Body of pancreas (tissue), 4 donors: ENCODE measurements at places on chromosomes 6 and 20. TPM values are rescaled to one million over a fixed set of nuclear protein-coding genes. Genes with fewer than 3 reads are reported as not detected.

GRCh38 chr20:36541227-36541767, at the start of gene MYL9:
Gene MYL9 (plus strand): TSS chr20:36541519. CDS start chr20:36544885, 3,366 bp downstream.
- H3K4me1 ChIP-seq = peaks cover 40% of the 10 kb centered on the region
- peak within 1 kb of the TSS; percentile 63 for H3K27ac ChIP-seq
- no peaks in the 10 kb centered on the region for H3K27me3 ChIP-seq
- H3K36me3 ChIP-seq = no peaks in the 10 kb centered on the region
- DNase-seq = peak; percentile 80

GRCh38 chr6:108556250-108556649, 4.5 kb upstream of the FOXO3 start:
- no peak for DNase-seq
- no peaks in the 10 kb centered on the region for H3K27me3 ChIP-seq
- H3K36me3 ChIP-seq = no peaks in the 10 kb centered on the region
- H3K4me3 ChIP-seq = no peak overlapping the region
- peaks cover 8% of the 10 kb centered on the region for H3K4me1 ChIP-seq
- H3K27ac ChIP-seq = no peak overlapping the region

Gene OXT
- total RNA-seq = not detected

DNA sequence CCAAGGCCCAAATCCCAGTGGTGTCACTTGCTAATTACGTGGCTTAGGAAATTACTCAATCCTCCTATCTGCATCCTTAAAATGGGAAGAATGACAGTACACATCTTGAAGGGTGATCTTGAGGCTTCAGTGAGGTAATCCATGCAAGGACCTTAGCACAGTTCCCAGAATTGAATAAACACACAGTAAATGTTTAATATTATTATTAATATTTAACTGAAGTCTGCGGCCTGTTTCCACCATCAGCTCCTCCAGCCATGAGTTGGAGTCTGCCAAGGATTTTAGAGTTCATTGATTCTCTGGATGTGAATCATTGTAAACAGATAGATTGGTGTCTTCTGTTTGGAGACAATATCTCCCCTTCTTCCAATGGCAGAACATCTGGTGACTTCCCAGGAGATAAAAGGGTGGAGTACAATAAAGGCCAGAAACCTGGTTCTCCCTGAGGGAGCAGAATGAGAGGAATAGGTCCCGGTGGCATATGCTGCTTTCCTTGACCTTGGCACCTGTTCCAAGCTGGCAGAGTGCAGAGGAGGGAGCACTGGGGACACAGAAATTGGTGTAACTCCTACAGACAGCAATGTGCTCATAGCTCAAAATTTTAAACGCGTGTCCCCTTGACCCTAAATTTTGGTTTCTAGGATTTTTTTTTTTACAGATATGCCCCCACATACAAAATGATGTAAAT, 25.4 kb downstream of the UNC5CL start:
- peak overlapping the region; percentile 90 for H3K27ac ChIP-seq
- H3K27me3 ChIP-seq = no peaks in the 10 kb centered on the region
- H3K36me3 ChIP-seq = no peaks in the 10 kb centered on the region
- DNase-seq = peak; percentile 90
- H3K4me3 ChIP-seq = no peak overlapping the region

GRCh38 chr20:39632757-39633156, 670.6 kb downstream of the DHX35 start:
- DNase-seq = no peak
- no peaks in the 10 kb centered on the region for H3K27me3 ChIP-seq
- H3K27ac ChIP-seq = no peak overlapping the region
- H3K4me1 ChIP-seq = no peaks in the 10 kb centered on the region
- H3K36me3 ChIP-seq = no peaks in the 10 kb centered on the region

- DNase-seq = no peak
- no peak overlapping the region for H3K27ac ChIP-seq
- no peaks in the 10 kb centered on the region for H3K4me1 ChIP-seq
These were observed 31.2 kb upstream of the SPDEF start for GRCh38 chr6:34587325-34587724.

- H3K27me3 ChIP-seq = no peaks in the 10 kb centered on the region
- H3K36me3 ChIP-seq = no peaks in the 10 kb centered on the region
- no peak within 1 kb of the TSS for H3K27ac ChIP-seq
- H3K4me3 ChIP-seq = peak within 1 kb of the TSS; percentile 29
- peak; percentile 82 for DNase-seq
- peaks cover 23% of the 10 kb centered on the region for H3K4me1 ChIP-seq
These were observed at the start of gene ULBP2 for GRCh38 chr6:149941583-149942460. Gene ULBP2 (plus strand): TSS chr6:149942014. CDS start chr6:149942073, 59 bp downstream.

DNA sequence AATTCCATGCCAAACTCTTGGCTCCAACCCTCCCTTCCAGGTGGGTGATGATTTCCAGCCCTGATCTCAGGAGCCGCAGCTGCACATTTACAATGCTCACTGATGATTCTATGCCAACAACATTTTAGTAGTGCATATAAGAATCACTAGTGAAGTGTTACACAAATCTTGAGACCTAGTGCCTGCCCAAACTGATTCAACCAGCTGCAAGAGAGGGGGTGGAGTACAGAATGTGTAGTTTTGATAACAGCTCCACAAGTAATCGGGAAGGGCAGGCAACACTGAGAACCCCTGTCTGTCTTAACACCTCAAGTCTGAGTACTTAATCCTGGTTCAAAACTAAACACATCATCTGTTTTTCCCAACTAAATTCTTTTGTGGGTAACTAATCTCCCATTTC, 91.7 kb downstream of the PRDM1 start:
- no peaks in the 10 kb centered on the region for H3K27me3 ChIP-seq
- no peak for DNase-seq
- H3K4me1 ChIP-seq = no peaks in the 10 kb centered on the region
- no peaks in the 10 kb centered on the region for H3K36me3 ChIP-seq
- H3K4me3 ChIP-seq = no peak overlapping the region

Gene LY6G6C
- not detected for total RNA-seq

GRCh38 chr6:158799051-158799792, 19.9 kb downstream of the EZR start:
- no peak overlapping the region for H3K4me3 ChIP-seq
- peak overlapping the region; percentile 94 for H3K27ac ChIP-seq
- no peaks in the 10 kb centered on the region for H3K27me3 ChIP-seq
- no peaks in the 10 kb centered on the region for H3K36me3 ChIP-seq
- peaks cover 95% of the 10 kb centered on the region for H3K4me1 ChIP-seq
- peak; percentile 96 for DNase-seq

DNA sequence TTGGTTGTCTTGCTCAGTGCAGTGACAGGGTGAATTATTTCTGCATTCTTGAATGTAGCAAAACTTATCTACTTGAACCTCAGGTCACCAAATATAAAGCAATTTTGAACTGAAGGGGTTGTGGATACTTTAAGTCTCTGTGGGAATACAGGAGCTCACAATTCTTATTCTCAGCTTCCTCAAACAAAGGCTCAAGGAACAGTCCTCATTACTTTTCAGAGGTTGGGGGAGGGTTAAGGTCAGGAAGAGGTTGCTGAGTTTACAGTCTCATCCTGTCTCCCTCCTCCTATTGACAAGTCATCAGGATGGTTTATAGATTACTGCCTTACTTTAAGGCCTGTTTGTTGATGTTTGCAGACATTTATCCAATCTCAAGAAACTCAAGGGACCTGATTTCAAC, 143.6 kb upstream of the SPACA1 start:
- H3K4me1 ChIP-seq = no peaks in the 10 kb centered on the region
- no peaks in the 10 kb centered on the region for H3K27me3 ChIP-seq
- no peaks in the 10 kb centered on the region for H3K36me3 ChIP-seq
- no peak overlapping the region for H3K27ac ChIP-seq

DNA sequence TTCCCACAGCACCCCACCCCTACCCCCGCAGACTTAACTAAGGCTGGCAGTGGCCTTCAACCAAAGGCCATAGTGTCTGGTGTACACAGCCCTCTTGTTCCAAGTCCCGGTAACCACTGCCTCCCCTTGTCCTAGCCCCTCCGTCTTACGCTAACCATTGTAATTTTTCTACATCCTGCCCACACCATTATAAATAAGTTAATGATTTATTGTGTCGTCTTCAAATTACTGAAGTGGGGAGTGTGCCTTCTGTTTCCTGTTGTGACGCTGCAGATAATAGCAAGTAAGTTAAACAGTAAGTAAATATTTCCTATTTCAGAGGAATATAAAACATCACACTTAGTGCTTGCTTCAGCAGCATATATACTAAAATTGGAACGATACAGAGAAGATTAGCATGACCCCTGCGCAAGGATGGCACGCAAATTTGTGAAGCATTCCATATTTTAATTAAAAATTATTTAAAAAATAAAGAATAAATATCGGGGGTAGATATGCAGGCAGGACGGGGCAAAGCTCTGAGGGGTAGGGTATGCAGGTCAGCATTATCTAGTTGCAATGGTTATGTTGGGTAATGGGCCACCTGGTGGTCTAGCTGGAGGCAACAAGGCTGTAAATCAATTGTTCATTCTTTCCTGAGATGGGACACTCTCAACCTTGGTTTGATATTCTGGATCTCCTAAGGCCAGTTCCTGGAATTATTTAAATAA, 15.1 kb downstream of the SRSF6 start:
- DNase-seq = no peak
- H3K27ac ChIP-seq = no peak overlapping the region
- H3K4me1 ChIP-seq = no peaks in the 10 kb centered on the region
- no peaks in the 10 kb centered on the region for H3K27me3 ChIP-seq
- no peaks in the 10 kb centered on the region for H3K36me3 ChIP-seq

- DNase-seq = peak; percentile 50
- peaks cover 43% of the 10 kb centered on the region for H3K4me1 ChIP-seq
- peak overlapping the region; percentile 65 for H3K27ac ChIP-seq
- no peaks in the 10 kb centered on the region for H3K36me3 ChIP-seq
These were observed 5.9 kb downstream of the NHSL1 start for GRCh38 chr6:138493413-138493812.
